ENCODE measurements at places on chromosomes 12 and 14.
A peak's percentile ranks its signal among the peaks of the same experiment; 100 is the strongest.

- no peak overlapping the region for H3K27ac ChIP-seq
- no peaks in the 10 kb centered on the region for H3K27me3 ChIP-seq
- DNase-seq: no peak
- 0 out of 2 replicates have a peak, but pooled peaks cover 3% of the 10 kb centered on the region for H3K36me3 ChIP-seq
- no peaks in the 10 kb centered on the region for H3K4me1 ChIP-seq
These were observed 17.1 kb downstream of the HELB start for GRCh38 chr12:66319266-66319954.

GRCh38 chr14:105018414-105018813 is 2.5 kb downstream of the CDCA4 start:
- no peak overlapping the region for H3K4me3 ChIP-seq
- H3K4me1 ChIP-seq: peaks cover 14% of the 10 kb centered on the region
- H3K27ac ChIP-seq: no peak overlapping the region
- H3K27me3 ChIP-seq: no peaks in the 10 kb centered on the region

DNA sequence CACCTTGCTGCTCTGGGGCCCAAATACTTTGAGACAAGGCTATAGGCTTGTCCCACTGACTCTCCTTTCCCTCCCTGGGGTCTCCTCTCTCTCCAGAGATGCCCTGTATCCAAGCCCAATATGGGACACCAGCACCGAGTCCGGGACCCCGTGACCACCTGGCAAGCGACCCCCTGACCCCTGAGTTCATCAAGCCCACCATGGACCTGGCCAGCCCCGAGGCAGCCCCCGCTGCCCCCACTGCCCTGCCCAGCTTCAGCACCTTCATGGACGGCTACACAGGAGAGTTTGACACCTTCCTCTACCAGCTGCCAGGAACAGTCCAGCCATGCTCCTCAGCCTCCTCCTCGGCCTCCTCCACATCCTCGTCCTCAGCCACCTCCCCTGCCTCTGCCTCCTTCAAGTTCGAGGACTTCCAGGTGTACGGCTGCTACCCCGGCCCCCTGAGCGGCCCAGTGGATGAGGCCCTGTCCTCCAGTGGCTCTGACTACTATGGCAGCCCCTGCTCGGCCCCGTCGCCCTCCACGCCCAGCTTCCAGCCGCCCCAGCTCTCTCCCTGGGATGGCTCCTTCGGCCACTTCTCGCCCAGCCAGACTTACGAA is 3.1 kb downstream of the NR4A1 start:
- no peaks in the 10 kb centered on the region for H3K27me3 ChIP-seq
- no peak overlapping the region for H3K4me3 ChIP-seq
- peaks cover 26% of the 10 kb centered on the region for H3K4me1 ChIP-seq
- no peak for DNase-seq

DNA sequence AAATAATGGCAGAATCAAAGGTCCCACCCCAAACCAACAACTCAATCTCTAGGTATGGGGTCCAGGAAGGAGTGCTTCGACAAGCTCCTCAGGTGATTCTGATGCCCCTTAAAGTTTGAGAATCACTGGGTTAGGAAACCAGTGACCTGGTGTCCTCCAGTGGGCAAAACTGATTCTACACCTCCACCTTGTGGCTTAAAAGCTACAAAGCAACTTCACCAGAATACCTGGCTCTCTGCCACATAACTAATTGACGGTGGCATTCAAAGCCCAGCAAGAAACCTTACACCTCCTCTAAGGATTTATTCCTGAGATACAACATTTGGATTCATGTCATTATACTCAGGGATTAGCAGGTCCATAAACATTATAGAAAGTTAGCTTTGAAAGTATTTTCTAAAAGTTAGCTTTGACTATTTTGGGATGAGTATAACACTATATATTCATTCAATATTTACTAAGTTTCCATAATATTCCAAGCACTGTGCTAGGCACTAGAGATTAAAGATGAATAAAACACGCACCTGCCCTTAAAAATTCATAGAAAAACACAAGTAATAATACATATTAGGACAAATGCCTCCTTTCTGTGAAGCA is 45.4 kb downstream of the DCAF5 start:
- DNase-seq: no peak
- no peak overlapping the region for H3K27ac ChIP-seq
- no peaks in the 10 kb centered on the region for H3K36me3 ChIP-seq
- no peak overlapping the region for H3K4me3 ChIP-seq

GRCh38 chr12:111404362-111405148 is 1.2 kb upstream of the SH2B3 start:
- H3K4me1 ChIP-seq: peaks cover 14% of the 10 kb centered on the region
- H3K4me3 ChIP-seq: peak overlapping the region; percentile 53
- no peak for DNase-seq
- no peak overlapping the region for H3K27ac ChIP-seq
- H3K36me3 ChIP-seq: no peaks in the 10 kb centered on the region

- no peaks in the 10 kb centered on the region for H3K4me1 ChIP-seq
- H3K4me3 ChIP-seq: no peak overlapping the region
- no peak overlapping the region for H3K27ac ChIP-seq
- H3K36me3 ChIP-seq: no peaks in the 10 kb centered on the region
These were observed 6.5 kb downstream of the TAS2R19 start for GRCh38 chr12:11015775-11016430.

DNA sequence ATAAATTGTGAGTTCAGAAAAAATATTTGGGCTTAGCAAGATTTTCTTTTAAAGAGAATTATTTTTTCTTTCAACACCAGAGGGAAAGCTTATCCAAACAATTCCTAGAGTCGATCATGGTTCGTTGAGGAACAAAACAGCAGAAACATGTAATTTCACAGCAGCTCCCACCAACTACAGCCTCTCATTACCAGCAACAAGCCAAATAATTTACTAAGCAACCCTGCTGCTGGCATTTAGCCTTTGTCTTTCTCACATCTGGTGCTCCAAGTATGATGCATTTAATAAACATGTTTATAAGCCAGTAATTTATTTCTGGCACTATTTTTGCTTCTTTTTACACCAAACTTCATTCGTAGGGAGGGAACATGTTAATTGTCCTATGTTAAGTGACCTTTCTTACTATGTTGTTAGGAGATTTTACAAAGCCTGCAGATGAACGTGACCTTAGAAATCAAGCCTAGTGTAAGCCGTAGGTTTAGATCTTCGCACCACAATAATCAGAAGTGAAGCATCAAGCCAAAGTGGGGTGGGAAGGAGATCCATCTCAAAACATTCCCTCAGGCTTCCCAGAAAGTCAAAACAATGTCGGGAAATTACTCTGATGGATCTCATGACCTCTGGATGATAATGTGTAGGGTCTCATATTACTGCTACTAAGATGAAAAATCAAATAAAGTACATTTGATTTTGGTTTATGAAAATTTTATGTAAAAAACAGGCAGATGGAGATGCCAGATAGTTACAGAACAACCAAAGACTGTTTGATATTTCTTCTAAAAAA is 128.4 kb downstream of the RPAP3 start:
- no peak overlapping the region for H3K27ac ChIP-seq
- no peaks in the 10 kb centered on the region for H3K4me1 ChIP-seq
- H3K4me3 ChIP-seq: no peak overlapping the region
- H3K27me3 ChIP-seq: no peaks in the 10 kb centered on the region
- no peaks in the 10 kb centered on the region for H3K36me3 ChIP-seq

GRCh38 chr14:51310505-51310944 is 70.5 kb downstream of the TMX1 start:
- no peaks in the 10 kb centered on the region for H3K36me3 ChIP-seq
- no peaks in the 10 kb centered on the region for H3K27me3 ChIP-seq

DNA sequence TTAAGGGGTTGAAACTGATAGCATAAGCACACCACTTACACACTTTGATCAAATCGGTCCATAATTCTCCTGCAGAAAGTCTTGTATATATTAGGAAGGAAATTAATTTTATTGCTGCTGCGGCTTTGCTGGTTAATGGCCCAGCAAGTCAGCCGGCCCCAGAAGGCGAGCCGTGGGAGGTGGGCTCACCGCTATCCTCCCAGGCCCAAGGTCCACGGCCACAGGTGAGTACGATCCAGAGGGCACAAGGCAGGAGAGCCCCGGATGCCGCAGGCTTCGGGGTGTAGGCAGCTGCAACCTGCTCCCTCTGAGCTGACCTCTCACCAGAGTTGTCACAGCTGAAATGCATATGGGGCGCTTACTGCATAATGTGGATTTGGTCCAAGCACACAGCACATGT is 165.7 kb downstream of the TBX5 start:
- H3K4me1 ChIP-seq: no peaks in the 10 kb centered on the region
- H3K27ac ChIP-seq: no peak overlapping the region
- no peak for DNase-seq
- H3K36me3 ChIP-seq: no peaks in the 10 kb centered on the region
- H3K27me3 ChIP-seq: no peaks in the 10 kb centered on the region
- no peak overlapping the region for H3K4me3 ChIP-seq
